ENCODE measurements at places on chromosomes 2 and 18.

DNA sequence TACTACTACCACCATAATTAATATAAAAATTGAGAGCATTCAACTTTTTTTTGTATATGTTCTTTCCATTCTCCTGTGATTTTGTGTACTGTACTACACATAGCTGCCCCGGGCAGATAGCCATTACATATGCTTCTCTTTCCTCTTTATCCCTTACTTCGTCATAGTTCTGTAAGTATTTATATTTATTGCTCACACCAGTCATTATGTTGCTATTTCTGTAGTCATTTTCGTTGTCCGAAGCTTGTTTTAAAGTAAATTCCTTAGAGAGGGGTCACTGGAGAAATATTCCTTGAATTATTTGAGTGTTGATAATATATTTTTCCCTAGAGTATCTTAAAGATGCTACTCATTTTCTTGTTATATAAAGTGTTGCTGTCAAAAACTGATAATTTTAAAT lies 144.0 kb downstream of the CLIP4 start:
- no peak for DNase-seq

- no peak for DNase-seq
Measured at GRCh38 chr2:138620431-138620830, 118.9 kb downstream of the SPOPL start.

GRCh38 chr2:211900518-211900917 lies 638.1 kb downstream of the ERBB4 start:
- no peak for DNase-seq

GRCh38 chr2:71216501-71216900 lies 10.4 kb downstream of the PAIP2B start:
- DNase-seq, result no peak

Measured in T-cell (primary cell).